ENCODE measurements at places on chromosomes 4 and X.

- DNase-seq = no peak
These were observed 99.9 kb upstream of the TENM3 start for GRCh38 chr4:182143086-182143821.

DNA sequence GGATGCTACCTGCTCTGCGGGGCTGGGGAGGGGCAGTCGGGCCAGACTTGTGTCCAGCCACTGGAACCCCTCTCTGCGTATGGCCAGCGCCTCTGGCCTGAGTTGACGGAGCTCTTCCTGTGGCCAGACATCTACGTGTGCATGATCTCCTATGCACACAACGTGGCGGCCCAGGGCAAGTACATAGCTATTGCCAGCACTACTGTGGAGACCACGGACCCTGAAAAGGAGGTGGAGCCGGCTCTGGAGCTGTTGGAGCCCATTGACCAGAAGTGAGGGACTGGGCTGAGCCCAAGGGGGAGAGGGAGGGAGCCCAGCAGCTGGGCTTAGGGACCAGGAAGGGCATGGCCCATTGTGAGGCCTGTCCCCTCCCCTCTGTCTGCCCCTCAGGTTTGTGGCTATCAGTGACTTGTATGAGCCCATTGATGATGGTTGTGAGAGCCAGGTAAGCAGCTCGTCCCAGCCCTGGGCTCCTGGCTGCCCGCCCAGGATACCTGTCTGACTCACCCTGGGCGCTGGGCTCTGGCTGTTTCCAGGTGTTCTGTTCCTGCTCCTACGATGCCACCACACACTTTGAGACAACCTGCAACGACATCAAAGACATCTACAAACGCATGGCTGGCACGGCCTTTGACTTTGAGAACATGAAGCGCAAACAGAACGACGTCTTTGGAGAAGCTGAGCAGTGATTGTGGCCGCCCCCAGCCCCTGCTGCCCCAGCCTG lies 1.8 kb upstream of the FAM50A start:
- no peak for DNase-seq

GRCh38 chr4:141099326-141099725 lies 33.9 kb downstream of the RNF150 start:
- no peak for DNase-seq

- no peak for DNase-seq
These were observed 22.7 kb upstream of the SEPTIN11 start for GRCh38 chr4:76926841-76927240.

DNA sequence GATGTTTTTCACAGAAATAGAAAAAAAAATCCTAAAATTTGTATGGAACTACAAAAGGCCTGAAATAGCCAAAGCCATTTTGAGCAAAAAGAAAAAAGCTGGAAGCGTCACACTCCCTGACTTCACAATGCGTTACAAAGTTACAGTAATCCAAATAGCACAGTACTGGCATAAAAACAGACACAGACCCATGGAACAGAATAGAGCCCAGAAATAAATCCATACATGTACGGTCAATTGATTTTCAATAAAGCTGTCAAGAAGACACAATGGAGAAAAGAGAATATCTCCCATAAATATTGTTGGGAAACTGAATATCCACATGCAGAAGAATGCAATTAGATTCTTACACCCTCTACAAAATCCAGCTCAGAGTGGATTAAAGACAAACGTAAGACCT lies 208.2 kb downstream of the AFAP1 start:
- no peak for DNase-seq

GRCh38 chr4:160675550-160675949 lies 1488.2 kb downstream of the FSTL5 start:
- no peak for DNase-seq

GRCh38 chr4:4388836-4389575 lies 2.1 kb downstream of the NSG1 start:
- DNase-seq = no peak

DNA sequence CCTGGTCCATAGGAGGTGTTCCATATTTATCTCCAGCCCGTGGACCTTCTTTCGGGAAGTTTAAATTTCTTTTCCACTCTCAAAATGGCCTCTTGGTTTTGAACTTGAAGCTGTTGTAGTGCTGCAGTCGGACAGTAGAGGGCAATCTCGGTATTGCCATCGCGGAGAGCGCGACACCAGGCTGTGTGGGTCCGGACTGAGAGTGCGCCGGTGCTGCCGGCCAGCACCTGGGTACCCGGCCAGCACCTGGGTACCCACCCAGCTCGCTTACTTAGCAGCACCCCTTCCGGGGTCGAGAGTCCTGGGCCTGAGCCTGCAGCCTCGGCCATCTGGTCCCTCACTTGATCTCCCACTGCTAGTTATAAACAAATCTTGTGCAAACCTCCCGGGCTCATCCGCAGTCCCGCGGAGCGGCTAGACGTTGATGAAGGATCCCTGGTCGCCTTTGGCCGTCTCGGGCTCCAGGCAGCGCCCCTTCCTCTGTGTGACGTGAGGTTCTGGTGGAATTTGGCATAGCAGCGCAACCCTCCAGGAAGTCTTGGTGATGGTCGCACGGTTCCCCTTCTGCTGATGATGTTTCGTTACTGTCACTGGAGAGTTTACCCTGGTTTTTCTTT lies 18.0 kb downstream of the FAM9A start:
- DNase-seq = peak; percentile 50

DNA sequence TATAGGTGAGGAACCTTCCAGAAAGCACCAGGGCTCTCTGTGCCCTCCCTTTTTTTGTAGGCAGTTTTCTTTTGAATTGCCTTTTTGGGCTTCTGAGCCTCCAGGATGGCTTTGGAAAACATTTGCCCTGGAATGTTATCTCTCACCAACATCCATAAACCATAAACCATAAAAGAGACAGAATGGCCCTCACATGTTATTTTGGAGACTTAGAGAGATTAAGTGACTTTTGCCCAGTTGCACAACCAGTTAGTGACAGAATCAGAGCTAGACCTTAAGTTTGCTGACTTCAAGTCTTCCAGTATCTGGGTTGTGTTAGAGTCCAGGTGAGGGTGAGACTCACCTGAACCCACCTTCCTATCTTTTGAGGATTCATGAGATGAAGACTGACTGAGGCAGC lies 153.0 kb upstream of the STX18 start:
- DNase-seq = no peak

DNA sequence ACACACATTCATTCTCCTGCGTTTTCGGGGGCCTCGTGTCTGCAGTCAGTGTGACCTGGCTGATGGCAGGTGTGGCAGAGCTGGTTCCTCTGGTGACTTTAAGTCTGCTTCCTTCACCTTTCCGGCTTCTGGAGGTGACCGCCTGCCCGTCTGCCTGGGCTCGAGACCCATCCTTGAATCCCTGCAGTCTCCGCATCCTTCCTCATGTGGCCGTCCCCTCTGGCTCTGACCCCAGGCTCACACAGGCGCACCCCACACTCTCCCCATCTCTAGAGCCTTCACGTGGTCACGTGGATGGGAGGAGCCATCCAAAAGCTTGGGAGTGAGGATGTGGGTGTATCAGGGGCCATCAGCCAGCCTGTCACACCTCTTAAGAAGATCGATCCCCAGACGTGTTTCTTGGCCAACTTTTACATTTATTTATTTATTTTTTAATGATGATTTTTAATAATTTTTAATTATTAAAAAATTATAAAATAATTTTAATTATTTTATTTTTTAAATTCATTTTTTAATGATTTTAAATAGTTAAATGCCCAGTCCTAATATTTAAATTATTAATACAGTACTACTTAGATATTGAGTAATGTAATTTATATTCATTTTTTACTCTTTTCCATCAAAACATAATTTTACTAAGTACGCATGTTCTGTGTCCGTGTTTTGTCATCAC lies 20.9 kb downstream of the RGS12 start:
- DNase-seq = no peak

GRCh38 chr4:165678236-165678935 lies 194.7 kb upstream of the TLL1 start:
- DNase-seq = no peak

GRCh38 chr4:122845760-122846159 lies 19.1 kb downstream of the FGF2 start:
- DNase-seq = no peak

DNA sequence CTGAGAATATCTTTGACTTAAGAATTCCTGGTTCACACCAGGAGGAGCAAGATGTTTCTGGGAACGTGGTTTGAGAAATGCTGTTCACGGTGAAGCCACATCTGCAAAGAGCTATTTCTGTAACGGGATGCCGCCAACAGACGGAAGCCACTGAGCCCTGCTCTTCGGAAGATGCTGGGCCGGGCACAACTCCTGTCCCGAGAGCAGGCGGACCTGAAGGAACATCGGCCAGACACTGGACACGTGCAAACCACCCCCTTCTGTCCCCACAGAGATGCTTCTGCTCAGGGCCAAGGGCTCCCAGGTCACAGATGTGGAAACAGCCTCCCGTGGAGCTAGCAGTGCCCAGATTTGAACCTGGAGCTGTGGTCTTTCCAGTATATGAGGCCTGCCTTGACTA lies 24.3 kb downstream of the HMX1 start:
- no peak for DNase-seq

- no peak for DNase-seq
These were observed 84.8 kb downstream of the TNIP2 start for GRCh38 chr4:2671267-2671895.

Measured in GM20000 (cell line).